ENCODE measurements at places on chromosomes 5 and 9.

- no peak for DNase-seq
Observed at GRCh38 chr5:90054612-90055011, 354.9 kb downstream of the CETN3 start.

DNA sequence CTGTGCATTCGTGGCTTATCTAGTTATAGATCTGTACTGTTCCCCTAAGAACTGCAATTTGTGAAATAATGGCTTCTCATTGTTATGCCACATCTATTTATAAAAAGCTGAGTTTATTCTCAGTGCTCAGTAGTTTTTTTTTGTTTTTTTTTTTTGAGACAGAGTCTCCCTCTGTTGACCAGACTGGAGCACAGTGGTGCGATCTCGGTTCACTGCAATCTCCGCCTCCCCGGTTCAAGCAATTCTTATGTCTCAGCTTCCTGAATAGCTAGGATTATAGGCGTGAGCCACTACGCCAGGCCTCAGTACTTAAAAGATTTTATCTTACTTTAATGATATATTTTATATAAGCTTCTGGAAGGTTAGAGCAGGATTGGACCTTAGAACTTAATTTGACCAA lies 19.0 kb downstream of the SEC61B start:
- DNase-seq = no peak

GRCh38 chr5:29061381-29061780 lies 2023.0 kb upstream of the CDH9 start:
- no peak for DNase-seq

- no peak for DNase-seq
Observed at GRCh38 chr5:114152656-114153360, 209.1 kb upstream of the KCNN2 start.

DNA sequence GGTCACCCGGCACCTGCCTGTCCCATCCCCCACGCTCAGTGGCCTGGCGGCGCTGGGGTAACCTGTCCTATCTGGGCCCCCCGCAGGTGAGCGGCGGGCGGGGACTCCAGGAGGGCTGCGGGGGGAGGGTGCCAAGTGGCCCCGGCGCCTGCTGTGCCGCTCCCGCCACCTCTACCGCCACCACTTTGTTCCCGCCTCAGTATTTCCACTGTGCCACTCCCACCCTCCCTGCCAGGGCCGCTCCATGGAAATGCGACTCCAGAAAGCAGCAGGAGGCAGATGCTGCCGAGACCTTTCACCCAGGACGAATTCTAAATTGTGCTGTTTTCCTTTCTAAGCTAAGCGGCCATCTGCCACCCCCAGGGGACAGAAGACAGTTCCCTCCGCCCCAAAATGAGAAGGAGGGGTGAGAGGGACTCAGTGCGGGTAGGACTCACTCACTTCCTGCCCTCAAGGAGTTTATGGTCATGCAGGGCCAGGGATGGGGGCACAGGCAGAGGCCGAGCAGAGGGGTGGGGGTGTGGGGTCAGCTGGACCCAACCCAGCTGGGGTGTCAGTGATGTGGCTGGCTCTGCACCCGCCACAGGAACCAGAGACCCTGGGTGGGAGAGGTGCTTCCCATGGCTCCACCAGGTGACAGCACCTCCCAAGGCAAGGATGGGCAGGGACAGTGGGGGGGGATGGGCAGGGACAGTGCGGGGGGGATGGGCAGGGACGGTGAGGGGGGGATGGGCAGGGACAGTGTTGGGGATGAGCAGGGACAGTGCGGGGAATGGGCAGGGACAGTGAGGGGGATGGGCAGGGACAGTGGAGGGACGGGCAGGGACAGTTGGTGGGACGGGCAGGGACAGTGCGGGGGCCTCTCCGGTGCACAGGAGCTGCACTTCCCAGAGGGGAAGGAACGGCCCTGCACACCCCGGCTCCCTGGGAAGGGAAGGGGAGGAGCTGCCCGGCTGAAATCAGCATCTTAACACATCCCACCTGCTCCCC lies 17.8 kb downstream of the NOTCH1 start:
- peak; percentile 95 for DNase-seq

- no peak for DNase-seq
Observed at GRCh38 chr5:154191467-154192261, 1.1 kb downstream of the GALNT10 start.

DNA sequence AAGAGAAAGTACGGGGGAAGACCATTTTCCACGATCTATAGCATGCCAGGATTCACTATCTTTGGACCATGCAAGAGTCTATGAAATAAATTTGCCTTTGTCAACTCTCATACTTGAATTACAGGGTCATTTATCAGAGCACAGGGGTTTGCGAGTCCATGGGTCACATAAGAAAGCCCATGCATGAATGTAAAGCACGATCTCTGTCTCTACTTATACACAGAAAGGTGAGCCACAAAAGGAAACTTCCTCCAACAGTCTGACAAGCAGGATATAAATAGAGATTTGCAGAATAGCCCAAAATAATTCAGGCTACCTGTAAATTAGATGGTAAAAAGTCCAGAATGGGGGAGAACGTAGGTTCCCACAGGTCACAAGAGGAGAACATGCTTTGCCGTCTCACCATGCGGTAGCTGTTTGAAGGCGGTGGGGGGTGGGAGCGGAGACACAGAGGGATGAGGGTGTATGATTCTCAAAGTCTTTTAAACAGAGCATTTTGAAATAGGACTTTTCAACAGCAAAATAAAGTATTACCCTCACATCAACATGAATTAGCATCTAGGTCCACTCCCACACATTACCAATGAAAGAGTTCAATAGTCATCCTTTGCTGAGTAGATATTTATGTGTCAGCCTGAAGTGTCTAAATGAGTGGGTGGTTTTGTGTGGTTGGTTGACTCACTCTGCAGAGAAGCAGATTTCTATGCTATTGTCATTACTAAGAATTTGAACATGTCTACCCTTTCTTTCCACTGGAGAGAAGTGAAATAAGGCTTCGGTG lies 279.7 kb downstream of the EBF1 start:
- DNase-seq = no peak

DNA sequence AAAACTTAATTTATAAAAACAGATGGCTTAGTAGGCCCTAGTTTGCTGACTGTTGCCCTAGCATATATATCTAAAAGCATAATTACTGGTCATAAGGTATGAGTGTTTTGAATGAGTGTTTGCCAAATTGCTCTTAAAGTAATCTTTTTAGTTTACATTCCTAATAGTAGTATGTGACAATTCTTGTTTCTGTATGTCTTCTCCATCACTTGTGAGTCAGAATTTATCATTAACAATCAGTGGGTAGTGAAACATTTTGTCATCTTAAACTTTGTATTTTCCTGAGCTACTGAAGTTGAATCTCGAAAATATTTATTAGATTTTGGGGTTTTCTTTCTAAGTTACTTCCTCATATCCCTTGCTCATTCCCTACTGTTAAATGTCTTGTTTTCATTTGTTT lies 49.6 kb downstream of the APC start:
- no peak for DNase-seq

- DNase-seq = no peak
Observed at GRCh38 chr9:121510766-121511550, 11.3 kb upstream of the GGTA1 start.

- DNase-seq = no peak
Observed at GRCh38 chr5:43422143-43422542, 10.0 kb upstream of the CCL28 start.

DNA sequence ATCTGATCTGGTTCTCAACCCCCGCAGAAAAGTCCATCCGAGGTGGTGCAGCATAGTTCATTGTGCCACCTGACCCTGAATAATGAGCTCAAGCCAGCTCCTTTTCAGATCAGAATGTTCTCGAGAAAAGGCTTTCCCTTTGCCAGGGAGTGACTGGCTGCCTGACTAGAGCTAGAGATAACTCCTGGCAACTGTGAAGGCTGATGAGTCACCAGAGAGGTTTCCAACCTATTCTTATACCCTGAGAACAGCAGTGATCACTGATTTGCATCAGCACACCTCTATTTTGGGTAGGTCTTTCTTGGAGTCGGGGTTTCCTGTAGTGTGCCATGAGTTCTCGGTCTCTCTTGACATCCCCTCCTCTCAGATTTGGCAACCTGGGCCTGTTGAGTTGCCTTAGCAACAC lies 127.9 kb downstream of the PIK3R1 start:
- no peak for DNase-seq

DNA sequence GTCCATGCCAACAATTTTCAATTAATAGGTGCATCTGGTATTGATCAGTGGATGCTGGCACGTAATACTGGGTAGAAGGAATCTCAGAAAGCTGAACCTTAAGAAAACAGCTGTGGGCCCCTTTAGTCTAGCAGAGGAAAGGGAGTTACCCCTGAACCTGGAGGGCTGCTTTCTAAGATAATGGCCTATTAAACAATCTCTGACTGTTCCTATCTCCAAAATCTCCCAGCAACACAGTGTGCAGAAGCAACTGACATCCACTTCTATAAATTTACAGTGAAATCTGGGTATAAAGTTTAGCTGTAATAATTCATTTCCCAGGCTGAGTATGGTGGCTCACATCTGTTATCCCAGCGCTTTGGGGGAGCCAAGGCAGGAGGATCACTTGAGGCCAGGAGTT lies 198.8 kb downstream of the MAPKAP1 start:
- DNase-seq = no peak

DNA sequence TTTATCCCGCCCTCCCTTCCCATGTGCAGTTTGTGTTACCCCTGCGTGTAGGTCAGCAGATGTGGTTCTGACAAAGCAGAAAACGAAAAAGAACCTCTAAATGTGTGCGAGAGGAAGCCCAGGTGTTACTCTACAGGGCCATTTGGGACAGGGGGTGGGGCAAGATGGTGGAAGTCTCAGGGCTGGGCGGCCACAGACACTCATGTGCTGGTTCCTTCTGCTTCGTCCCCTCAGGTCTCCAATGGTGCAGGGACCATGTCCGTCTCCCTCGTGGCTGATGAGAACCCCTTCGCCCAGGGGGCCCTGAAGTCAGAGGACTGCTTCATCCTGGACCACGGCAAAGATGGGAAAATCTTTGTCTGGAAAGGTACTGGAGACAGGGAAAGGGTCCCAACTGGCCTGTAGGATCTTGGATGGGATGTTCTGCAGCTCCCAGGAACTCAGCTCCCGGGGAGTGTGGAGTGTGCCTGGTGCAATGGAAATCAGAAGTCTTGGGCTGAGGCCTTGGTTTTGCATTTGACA lies 49.0 kb downstream of the GSN start:
- DNase-seq = no peak

DNA sequence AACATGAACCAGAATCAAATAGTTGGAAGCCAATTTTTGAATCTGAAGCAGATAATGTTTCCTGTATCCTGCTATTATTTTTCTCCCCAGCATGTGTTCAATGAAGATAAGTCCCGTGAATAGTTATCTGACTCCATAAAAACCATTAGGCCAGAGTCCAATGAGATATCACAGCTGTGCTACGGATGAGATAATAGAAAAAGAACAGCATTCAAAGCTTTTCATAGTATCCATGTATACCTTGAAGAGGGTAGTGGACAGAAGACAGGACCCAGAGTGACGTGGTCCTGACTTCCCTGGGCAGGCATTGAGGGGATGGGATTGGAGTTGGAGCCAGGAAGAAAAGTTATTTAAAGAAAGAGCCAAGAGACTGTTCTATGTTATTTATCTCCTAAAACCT lies 50.7 kb upstream of the C6 start:
- no peak for DNase-seq

DNA sequence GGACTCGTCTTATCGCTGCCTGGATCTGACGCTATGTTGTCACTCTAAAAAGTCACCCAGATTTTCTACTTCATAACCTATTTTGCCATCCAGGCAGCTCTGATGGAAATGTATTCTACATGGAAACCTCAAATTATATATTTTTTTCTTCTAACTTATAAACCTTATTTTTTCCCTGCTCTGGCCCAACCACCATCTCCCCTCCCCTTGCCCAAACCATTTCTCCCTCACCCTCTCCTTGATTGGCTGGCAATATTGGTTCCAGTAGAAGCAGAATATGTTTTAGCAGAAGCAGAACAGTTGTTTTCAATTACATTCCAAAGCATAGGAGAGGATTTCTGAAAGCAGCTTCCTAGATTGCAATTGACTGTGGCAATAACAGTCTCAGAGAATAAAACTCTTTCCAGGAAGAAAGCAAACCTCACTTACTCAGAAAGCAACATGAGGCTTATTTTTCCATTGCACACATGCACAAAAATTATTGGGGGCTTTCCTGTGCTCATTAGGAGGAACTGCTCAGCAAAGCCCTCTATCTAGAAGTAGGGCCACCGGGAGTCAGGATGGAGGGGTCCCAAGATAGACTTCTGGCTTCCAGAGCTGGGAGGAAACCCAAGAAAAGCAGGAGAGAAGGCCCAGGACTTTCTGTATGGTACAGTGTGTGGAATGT lies 191.8 kb downstream of the ESM1 start:
- DNase-seq = no peak

DNA sequence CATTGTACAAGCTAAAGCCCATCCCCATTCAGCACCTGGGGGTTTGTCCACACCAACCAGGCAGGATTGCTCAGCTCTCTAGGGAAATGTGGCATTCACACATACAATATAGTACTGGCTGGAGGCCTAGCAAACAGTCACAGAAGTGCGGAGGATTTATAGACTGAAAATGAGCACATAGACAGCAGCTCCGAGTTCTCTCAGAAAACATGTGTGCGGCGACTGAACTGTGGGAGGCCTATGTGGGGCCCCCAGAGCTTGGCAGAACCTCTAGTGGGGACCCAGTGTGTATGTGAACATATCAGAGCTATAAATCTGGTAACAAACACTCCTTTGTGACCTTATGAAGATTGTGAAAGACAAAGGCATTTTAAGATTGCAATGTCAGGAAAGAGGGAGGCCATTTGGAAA lies 431.1 kb downstream of the DTWD2 start:
- no peak for DNase-seq

GRCh38 chr9:111828193-111828592 lies 33.5 kb upstream of the SHOC1 start:
- no peak for DNase-seq

DNA sequence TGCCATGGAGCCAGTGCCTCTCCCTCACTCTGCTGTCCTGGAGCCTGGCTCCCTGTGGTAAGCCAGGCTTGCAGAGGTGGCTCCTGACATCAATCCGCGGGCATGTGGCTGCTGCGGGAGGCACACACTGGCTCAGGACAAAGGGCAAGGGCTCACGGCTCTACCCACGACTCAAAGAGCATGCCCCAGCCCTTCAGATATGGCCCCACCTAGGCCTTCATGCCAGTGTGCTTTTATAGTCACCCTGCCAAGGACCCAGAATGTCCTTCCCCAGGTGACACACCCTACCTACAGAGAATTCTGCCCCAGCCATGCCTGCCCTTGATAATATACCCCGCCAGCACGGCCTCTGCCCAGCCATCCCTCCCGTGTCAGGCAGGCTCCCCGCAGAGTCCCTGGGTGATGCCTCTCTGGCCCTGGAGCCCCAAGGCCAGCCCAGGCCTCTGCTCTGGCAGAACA lies 1.6 kb downstream of the MGAT4B start:
- no peak for DNase-seq
